ENCODE measurements at places on chromosomes 6 and 20.

- DNase-seq = no peak
Measured at GRCh38 chr6:52016915-52017748, 70.3 kb downstream of the PKHD1 start.

GRCh38 chr6:156193381-156193780 is 583.8 kb upstream of the ARID1B start:
- DNase-seq = no peak

DNA sequence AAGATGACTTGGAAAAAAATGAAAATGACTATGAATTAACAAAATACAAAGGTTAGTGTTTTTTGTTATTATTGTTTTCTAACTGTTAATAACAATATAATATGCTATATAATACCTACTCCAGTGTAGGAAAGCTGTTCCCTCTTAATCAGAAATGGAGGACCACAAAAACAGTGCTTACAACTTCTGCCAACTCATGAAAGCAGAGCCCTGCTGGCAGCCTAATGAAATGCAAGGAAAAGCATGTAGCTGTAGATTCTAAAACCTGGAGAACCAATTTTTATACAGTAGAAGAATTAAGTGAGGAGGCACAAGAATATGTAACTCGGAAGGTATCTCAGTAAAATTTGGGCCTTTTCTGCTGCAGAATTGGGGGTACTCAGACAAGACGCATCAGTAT is 29.4 kb downstream of the PHIP start:
- DNase-seq = peak; percentile 2

- DNase-seq = no peak
Measured at GRCh38 chr6:160170018-160170680, 48.5 kb downstream of the SLC22A1 start.

DNA sequence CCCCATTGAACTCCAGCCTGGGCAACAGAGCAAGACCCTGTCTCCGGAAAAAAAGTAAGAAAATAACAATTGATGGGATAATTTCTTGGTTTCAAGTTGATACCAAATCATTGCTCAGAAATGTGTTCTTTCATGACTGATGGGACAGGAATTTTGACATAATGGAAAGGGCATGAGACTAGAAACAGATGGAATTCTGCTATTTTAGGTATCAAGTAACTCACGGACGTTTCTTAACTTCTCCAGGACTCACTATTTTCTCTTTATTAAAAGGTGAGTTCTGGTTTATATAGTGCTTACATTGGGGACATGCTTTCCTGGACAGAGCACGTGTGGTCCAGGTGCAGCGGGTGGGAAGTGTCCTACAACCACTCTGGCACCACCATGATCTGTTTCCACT is 6.0 kb upstream of the DSP start:
- DNase-seq = no peak

GRCh38 chr6:106080763-106081095 is 5.4 kb upstream of the PRDM1 start:
- DNase-seq = no peak

DNA sequence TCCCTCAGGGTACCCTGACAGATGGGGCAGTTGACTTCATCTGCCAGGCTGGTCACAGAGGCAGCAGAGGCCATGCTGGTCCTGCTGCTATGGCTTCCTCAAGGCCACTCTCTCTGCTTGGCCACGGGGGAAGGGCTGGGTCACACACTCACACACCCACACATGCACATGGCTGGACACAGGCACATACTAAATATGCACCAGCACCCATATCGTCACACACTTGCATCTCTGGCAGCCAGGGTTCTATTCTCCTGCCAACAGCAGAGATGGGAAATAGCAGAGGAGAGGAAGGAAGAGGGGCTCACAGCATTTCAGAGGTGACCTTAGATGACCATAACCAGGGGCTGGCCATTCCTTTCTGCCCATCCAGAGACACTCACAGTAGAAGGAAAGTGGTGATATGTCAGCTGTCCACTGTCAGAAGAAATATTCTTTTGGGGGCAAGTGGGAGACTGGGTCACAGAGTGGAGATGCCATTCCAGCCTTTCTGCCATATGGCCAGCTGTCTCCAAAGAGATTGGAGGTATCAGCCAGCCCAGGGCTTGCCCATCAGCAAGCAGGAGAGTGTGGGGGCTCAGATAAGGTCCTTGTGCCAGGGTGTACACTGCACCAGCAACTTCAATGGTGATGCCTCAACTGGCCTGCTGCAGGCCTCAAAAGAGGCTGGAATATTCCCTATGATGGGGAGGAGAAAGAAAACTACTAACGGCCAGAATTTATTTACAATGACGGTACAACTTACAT is at the start of gene TRIM10:
TRIM10 (minus strand) TSS at position 427 of the 747 bp plus-strand sequence; CDS start at position 74, 353 bp downstream.
- DNase-seq = no peak

DNA sequence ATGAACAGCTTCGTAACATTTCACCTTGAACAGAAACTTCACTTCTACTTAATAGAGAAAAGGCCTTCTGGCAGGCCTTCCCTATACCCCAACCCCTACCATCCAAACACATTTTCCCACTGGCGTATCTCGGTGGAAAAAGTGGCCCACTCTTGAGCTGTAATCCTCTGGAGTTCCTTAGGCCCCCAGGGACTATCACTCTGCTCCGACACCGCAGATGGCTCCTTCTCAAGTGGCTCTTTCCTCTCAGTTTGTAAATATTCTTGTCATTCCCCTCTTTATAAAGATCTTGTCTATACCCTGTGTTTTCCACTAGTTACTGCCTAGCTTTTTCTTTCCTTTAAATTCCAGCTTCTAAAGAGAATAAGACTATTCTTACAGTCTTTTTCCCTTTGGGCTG is 108.7 kb downstream of the MYB start:
- DNase-seq = peak; percentile 84

- DNase-seq = no peak
Measured at GRCh38 chr20:62651285-62652021, 9.2 kb downstream of the SLCO4A1 start.

DNA sequence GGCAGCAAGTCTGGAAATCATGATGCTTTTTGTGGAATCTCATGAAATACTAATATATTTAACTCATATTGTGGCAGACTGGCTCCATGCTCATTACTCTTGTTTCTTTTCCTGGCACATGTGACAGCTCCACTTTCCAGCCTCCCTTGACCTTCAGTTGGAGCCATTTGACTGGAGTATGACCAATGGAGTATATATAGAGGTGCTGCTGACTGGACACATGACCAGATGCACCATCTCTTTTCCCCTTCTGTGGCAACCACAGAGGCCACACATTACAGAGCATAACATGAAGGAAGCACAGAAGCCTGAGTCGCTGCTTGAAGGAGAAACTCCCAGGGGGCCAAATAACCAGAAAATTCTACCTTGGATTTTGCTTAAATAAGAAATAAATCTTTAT is 77.4 kb downstream of the MKKS start:
- no peak for DNase-seq

DNA sequence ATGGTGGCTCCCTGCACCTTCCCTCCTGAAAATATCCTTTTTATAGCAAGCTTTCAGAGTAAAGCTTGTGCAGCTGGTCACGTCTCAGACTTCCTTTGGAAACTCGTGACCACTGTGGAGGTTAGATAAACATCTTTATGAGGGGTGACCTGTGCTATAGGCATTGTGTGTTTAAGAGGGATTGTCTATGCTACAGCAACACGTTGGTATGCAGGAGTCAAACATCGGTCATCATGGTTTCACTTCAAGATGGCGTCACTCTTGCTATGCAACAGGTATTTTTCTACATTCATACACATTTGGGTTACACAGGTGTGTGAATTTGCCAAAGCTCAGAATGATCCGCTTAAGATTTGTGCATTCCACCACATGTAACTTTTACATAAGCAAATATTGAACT is 14.6 kb upstream of the BLCAP start:
- DNase-seq = no peak

- DNase-seq = no peak
Measured at GRCh38 chr6:68031054-68031453, 604.0 kb upstream of the ADGRB3 start.

DNA sequence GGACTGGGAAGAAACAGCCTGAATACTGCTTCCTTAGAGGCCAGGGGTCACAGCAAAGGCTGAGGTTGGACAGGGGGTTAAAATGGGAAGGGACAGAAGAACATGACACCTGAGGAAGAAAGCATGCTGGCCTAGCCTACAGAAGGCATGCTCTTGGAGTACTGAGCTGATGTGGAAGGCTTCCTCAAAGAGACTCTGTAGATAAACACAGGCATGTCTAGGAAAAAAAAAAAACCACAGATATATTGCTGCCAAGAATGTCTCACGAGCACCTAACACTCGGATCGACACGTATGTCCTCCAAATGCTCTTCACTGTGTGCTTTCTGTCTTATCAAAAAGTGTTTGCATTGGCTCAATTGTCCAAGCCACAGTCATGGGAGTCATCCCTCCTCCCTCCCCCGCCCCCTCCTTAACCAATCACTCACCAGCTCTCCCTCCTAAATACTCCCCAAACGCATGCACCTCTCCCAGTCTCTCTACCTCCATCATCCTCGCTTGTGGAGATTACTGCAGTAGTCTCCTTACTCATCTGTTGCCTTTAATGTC is 101.1 kb upstream of the LRFN2 start:
- no peak for DNase-seq

DNA sequence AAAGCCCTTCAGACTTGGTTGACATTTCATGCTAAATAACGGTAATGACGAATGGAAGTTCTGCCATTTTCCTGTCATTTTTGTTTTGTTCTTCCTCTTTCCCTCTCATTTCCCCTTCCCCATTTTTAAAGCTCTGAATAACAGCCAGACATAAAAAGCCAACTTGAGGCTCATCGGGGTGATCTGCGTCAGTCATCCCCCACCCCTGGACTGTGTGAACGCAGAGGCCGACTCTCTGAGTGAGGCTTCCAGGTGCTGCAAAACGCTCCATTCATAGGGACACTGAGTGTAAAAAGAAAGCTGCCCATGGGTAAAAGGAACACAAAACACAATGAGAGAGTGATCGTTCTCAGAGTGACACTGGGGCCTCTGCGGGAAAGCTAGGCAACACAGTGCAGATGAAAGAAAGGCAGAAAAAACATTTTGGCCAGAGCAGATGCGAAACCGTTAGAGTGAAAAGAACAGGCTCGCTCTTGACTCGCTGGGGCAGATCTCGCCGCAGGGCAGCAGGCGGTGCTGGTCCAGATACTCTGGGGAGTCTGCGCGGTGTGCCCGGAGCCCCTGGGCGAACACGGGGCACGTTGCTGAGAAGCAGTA is 684.8 kb downstream of the QKI start:
- no peak for DNase-seq

DNA sequence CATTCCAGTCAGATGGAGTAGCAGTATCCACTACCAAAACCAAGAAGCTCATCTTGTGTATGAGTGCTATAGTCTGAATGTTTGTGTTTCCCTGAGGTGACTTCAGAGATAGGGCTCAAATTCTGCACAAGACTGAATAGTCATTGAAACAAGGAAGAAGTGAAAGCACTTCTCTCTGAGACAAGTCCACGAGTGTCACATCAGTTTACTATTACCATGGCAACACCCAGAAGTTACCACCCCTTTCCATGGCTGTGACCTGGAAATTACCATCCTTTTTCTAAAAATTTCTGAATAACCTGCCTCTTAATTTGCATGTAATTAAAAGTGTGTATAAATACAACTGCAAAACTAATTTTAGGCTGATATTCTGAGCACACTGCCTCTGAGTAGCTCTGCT is 682.1 kb upstream of the ADGRB3 start:
- DNase-seq = no peak

DNA sequence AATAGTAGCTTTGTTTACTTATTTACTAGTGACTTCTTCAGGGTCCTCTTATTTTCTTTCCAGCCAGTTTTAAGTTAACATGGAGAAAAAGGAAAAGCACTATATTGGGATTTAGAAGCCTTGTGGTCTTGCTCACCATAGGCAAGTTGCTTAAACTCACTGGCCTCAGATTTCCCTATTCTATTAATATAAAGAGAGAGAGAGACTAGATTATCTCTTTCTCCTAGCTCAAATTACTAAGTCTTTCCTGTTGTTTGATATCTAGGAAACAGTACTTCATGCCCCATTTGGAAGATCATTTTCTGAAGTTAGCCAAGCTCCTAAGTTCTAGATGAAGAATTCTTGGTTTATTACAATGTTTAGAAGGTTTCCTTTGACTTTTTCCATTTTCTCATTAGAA is 32.5 kb downstream of the CTNNBL1 start:
- no peak for DNase-seq

DNA sequence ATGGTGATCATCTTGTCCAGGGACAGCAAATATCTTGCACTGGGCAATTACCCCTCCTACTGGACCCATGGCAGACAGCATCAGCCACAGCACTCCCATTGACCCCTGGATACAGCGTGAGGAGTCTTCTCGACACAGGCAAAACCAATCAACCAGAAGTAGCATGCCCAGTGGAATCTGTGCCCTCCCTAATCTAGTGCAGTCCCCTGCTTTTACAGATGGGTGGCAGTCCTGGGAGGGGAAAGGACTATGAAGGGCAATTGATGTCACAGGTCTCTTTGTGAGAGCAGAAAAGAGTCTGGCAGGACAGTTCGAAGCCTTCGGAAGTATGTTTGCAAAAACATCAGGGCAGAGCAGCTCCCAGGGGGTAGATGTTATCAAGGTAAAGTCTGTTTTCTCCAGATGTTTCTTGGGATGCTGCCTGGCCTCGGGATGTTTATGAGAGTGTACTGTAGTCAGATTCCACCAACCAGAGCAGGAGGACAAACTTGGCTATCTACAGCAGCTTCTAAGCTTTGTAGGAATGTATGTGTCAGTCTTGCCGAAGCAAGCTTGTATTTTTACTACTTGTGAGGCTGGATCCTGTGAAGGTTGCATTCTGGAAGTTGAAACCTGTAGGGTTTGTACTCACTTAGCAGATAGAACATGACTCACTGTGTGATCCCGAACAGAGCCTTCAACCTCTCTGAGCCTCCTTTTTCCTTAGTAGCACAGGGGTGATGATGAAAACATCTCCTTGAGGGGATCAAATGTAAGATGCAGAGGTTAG is 63.0 kb upstream of the MYL9 start:
- DNase-seq = no peak

- no peak for DNase-seq
Measured at GRCh38 chr6:21375151-21376116, 218.1 kb upstream of the SOX4 start.

DNA sequence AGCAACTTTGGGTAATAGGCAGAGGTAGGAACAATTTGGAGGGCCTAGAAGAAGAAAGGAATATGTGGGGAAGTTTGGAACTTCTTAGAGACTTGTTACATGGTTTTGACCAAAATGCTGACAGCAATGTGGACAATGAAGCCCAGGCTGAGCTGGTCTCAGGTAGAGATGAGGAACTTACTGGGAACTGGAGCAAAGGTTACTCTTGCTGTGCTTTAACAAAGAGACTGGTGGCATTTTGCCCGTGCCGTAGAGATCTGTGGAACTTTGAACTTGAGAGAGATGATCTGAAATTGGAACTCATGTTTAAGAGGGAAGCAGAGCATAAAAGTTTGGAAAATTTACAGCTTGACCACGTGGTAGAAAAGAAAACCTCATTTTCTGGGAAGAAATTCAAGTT is 28.3 kb upstream of the TMEM200A start:
- no peak for DNase-seq

Measured in NCI-H1417 (cell line).